ENCODE measurements at places on chromosomes 5 and 9.

- DNase-seq, result peak; percentile 21
These were observed 77.7 kb downstream of the EBF1 start for GRCh38 chr5:159021901-159022556.

DNA sequence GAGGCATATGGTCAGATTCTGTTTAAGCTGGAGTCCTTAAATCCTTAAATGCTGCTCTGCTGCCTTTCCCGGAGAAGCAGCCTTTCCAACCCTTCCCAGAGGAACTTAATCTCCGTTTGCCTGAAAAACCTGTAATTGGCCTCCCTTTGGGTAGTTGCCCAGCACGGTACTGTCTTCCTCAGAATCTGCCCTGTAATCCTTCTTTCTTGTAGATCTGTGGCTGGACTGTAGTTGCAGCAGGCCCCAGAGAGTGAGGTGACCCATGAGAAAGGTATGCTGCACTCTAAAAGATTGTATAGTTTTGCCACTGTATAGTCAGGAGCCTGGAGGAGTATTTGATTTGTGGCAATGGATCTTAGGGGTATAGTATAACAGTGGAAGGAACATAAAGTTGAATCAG is 11.7 kb downstream of the SPIN1 start:
- no peak for DNase-seq

GRCh38 chr5:113474100-113474728 is 14.0 kb downstream of the MCC start:
- DNase-seq, result no peak

DNA sequence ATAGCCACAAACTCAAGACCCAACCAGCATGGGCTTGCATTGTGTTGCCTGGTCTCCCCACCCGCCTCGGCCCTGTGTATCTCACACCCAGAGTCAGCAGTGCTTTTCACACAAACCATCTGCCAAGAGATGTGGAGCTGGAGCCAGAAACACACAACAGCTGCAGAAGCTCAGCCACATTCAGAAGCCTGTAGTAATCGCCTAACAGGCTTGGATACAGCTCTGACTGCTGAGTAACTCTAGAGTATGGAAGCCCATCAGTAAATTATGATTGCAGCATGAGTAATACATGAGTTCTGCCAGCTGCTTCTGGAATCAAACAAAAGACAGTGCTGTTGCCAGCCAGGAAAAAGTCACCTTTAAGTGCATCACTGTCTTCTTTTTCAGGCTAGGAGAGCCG is 16.0 kb downstream of the TEK start:
- peak; percentile 4 for DNase-seq

DNA sequence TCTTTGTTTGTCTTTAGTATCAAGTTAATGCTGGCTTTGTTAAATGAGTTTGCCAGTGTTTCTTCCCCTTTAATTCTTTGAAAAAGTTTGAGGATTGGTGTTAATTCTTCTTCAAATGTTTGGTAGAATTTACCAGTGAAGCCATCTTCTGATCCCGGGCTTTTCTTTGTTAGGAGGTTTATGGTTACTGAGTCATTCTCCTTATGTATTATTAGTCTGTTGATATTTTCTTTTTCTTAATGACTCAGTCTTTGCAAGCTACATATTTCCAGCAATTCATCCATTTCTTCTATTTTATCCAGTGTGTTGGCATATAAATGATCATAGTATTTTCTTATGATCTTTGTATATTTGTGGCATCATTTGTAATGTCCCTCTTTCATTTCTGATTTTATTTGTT is 74.5 kb upstream of the SPINK5 start:
- no peak for DNase-seq

DNA sequence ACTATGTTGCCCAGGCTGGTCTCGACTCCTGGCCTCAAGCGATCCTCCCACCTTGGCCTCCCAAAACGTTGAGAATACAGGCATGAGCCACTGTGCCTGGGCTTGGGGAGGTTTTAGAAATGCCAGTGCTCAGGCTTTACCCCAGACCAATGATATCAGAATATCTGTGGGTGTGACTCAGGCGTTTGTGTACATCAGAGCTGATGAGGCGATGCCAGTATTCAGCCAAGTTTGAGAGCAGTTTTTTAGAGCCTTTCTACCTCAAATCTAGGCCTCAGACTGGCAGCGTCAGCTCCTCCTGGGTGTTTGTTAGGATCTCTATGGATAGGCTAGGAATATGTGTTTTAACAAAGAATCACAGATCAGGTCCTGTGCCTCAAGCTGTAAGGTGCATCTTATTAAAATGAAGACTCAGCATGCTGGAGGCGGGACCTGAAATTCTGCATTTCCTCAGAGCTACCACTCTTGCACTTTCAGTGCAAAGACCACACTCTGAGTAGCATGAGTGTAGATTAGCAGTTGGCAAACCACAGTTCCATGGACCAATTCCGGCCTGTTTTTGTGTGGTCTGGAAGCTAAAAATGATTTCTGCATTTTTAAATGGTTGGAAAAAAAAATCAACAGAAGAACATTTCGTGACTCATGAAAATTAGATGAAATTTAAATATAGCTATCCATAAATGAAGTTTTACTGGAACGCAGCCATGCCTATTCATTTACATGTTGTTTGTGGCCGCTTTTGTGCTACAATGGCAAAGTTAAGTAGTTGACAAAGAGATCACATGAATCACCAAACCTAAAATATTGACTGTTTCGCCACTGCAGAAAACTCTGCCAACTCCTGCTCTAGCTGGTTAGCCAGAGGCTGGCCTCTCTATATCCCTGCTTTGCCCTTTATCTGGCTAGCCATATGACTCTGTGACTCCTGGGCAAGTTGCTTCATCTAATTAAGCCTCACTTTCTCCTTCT is 92.2 kb downstream of the KLF4 start:
- no peak for DNase-seq

- no peak for DNase-seq
These were observed 135.9 kb downstream of the GADD45G start for GRCh38 chr9:89740722-89741121.

- DNase-seq, result no peak
These were observed 4.3 kb downstream of the SMIM33 start for GRCh38 chr5:139474890-139475791.

GRCh38 chr5:147454996-147455677 is 54.7 kb downstream of the DPYSL3 start:
- DNase-seq, result no peak

DNA sequence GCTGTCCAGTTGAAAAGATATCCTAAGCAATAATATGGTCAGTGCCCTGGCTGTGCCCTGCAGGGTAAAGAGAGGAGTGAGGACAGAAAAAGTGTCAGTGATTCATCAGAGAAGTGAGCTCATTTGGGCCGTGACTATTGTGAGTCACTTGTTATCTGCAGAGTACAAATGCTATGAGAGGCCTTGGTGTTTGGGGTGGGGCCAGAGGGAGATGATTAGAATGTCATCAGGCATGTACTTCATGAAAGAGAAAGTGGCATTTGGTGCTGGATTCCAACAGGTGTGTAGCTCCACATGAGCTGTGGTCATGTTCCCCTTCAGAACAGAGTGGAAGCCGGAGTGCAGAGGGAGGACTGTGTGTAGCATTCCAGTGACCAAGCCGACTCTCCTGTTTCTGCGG is 174.1 kb downstream of the KDM4C start:
- DNase-seq, result no peak

GRCh38 chr5:144467792-144468191 is 297.1 kb downstream of the KCTD16 start:
- DNase-seq, result no peak

- DNase-seq, result no peak
These were observed 140.4 kb downstream of the TUSC1 start for GRCh38 chr9:25537808-25538207.

DNA sequence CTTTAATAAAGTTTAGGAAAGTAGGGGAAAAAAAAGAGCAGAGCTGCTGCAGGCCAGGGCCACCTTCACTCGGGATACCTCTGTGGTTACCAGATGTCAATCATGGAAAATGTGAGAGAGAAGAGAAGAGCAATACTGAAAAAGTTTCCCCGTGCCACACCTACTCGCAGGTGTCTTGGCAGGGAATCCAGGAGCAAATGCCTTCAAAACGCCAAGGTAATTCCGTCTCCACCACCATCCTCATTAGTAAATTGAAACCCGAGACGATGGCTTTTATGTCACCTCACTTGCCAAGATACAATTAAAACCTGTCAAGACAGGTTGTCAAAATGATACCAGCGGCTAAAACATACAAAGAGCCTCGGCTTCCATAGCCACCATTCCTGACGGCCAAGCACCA is 49.7 kb downstream of the FAM81B start:
- DNase-seq, result no peak

DNA sequence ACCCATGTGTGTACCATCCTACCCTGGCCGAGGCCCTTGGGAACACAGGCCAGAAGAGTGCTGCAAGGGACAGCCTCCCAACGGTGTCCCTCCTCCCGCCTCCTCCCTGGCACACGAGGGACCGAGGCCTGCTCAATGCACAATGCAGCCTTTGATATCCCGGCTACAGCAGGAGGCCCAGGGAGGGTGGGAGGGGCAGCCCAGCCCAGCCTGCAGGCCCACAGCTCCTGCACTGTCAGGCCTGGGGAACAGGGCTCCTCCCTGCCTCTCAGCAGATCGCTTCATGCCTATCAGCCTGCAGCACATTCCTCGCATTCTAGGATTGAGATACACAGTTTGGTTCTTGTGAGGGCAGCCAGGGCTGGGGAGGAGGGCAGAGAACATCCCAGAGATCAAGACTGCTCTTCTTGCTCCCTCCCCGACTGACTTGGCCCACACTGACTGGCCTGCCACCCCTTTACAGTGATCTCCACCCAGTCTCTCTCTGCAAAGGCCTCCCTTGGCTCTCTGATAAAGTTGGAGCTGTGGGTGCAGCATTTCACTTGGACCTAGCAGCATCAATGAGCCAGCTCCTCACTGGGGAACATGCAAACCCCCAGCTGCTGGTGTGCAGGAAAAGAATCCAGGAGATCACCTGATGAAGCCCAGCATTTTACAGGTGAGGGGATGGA is at the start of gene SH3TC2:
Gene SH3TC2, minus strand, starts transcription at position 46 of the 671 bp plus-strand sequence. Its CDS starts 40 bp downstream, at position 6.
- no peak for DNase-seq

- DNase-seq, result no peak
These were observed 36.8 kb upstream of the TJP2 start for GRCh38 chr9:69137311-69137710.

DNA sequence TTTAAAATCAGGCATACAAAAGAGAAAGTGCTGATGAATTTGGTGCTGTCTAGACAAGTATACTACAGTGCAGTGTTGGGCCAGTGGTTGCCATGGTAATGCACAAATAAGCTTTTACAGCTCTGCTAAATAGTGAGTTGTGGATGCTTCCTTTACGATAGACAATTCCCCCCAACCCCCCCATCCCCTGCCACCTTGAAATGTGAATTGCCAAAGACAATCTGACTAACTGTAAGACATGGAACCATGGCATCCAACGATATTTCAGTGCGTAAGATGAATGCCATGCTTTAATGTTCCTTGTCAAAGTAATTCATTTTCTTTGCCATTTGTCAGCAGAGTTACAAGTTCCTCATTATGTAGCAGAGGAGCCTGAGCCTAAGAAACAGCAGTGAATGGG is 91.5 kb upstream of the NREP start:
- no peak for DNase-seq

GRCh38 chr9:4939118-4939561 is 45.9 kb upstream of the JAK2 start:
- DNase-seq, result no peak

DNA sequence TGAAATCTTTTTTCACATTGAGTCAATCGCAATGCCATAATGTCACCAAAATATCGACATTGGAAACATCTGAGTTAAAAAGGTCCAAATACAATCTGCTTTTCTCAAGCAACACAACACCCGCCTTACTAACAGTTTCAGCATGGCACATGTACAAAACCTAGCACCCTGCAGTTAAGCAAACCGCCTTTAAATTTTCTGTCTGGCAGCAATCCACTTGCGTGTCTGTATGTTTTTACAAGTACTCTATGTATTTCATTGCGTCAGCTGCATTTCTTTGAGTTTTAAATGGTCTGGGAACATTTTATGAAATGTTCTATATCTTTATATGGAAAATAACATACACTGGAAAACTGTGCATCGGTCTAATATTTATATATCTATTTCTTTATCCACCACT is 134.6 kb downstream of the DENND1A start:
- no peak for DNase-seq

GRCh38 chr9:138078846-138079245 is 201.3 kb downstream of the CACNA1B start:
- DNase-seq, result no peak

GRCh38 chr5:150166650-150167511 is at the start of gene CDX1:
CDX1 (plus strand) TSS chr5:150166778; CDS start chr5:150166877, 99 bp downstream.
- no peak for DNase-seq

- DNase-seq, result no peak
These were observed 89.8 kb downstream of the PIK3R1 start for GRCh38 chr5:68305223-68305870.

DNA sequence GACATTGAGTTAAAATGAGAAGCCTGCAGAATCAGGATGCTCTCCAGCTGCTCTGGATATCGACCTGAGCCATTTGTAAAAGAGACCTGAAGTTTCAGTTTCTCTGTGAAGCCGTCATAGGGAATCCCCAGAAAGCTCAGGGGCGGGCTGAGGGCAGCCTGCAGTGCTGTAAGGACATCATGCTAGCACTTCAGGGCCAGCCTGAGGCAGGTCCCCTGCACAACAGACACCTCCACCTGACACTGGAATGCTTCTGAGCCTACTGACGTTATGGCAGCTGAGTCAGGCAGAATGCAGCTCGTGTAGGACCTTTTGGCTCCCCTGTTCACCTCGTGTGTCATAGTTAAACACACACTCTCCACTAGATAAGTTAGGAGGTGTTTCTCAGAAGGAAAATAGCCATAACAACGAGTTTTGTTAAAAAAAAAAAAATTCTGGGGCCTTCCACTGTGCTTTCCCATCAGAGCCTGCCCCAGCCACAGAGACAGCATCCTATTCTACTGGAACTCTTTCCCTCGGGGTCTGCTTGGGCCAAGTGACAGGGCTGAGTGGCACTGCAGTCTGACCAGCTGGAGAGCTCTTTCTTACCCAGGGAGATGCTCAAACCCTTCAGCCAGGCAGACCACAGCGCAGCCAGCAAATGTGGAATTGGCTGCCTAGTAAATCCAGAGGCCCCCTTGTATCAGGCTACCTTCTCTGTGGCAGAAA is 354.9 kb downstream of the DIRAS2 start:
- no peak for DNase-seq

GRCh38 chr9:87386490-87387025 is 111.1 kb upstream of the DAPK1 start:
- no peak for DNase-seq

- DNase-seq, result no peak
These were observed 33.0 kb downstream of the SNX30 start for GRCh38 chr9:112783551-112783954.

- no peak for DNase-seq
These were observed 54.3 kb upstream of the TXNDC8 start for GRCh38 chr9:110391826-110392485.

Data from thoracic aorta (tissue), 2 donors.